GM20000 (cell line): ENCODE measurements at places on chromosomes 16 and 17.

GRCh38 chr16:79013930-79014660 lies 586.4 kb downstream of the MAF start:
- no peak for DNase-seq

DNA sequence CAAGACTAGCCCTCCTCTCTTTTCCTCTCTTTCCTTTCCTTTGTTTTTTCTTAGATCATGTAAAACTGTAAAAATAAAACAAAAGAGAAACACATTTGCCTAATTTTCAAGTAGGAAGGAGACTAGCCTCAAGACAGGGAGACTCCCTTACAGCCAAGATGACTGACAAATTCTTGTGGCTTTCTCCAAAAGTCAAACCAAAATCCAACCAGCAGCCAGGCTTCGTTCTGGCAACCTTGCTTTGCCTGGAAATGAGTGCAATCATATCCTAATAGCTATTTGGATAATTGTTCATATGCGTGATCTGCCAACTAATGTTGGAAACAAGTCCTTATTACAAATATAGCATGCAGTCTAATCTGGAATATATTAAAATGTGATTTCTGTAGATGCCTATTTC lies 868.9 kb upstream of the SOX9 start:
- no peak for DNase-seq

- DNase-seq = no peak
Observed at GRCh38 chr17:77862890-77863813, 95.4 kb upstream of the TNRC6C start.

GRCh38 chr16:57781741-57782606 lies 20.3 kb downstream of the KIFC3 start:
- DNase-seq = no peak

DNA sequence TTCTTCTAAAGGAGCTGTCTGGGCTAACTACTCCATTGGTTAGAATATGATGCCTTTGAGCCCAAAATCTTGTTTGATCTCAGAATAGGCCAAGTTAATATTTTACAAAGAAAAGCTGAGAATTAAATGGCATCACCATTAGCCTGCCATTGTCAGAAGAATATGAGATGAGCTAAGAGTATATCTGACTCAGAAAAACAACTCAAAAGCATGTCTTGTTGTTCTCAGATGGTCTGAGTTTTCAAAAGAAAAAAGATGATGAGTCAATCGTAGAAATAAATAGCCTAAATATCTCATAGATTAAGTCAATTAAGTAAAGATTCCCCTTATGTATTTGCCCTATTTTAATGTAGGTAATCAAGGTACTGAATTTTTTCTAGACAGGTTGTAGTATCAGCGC lies 197.1 kb upstream of the TBX2 start:
- no peak for DNase-seq

GRCh38 chr17:79223953-79224352 lies 149.3 kb downstream of the ENGASE start:
- DNase-seq = no peak

GRCh38 chr16:27538528-27538927 lies 11.2 kb downstream of the GTF3C1 start:
- DNase-seq = no peak

- no peak for DNase-seq
Observed at GRCh38 chr16:79723583-79724168, 123.1 kb upstream of the MAF start.

DNA sequence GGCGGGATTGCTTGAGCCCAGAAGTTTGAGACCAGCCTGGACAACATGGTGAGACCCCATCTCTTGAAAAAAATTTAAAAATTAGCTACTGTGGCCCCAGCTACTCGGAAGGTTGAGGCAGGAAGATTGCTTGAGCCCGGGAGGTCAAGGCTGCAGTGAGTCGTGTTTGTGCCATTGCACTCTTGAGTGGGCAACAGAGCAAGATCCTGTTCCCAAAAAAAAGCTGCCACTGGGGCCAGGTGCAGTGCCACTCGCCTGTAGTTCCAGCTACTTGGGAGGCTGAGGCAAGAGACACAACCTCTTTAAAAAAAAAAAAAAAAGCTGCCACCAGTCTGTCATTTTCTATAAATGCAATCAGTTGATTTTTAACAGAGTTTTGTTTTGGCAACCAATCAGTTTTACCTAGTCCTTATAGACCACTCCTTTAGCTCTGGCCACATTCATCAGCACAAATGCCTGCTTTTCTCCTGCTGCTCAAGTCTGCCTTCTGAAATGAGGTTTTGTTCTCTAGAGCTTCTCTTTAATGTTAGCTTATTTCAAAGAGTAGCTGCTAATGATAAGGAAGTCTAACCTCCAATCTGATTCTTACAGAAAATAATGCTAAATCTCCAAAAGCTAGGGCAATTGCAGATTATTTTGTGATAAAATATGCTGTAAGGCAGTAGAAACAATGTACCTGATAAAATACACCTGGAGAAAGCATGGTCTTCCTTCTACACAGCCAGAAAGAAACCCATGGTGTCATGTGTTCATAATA lies 64.8 kb downstream of the TUBD1 start:
- no peak for DNase-seq

- no peak for DNase-seq
Observed at GRCh38 chr16:67814567-67814966, 7.9 kb downstream of the TSNAXIP1 start.

DNA sequence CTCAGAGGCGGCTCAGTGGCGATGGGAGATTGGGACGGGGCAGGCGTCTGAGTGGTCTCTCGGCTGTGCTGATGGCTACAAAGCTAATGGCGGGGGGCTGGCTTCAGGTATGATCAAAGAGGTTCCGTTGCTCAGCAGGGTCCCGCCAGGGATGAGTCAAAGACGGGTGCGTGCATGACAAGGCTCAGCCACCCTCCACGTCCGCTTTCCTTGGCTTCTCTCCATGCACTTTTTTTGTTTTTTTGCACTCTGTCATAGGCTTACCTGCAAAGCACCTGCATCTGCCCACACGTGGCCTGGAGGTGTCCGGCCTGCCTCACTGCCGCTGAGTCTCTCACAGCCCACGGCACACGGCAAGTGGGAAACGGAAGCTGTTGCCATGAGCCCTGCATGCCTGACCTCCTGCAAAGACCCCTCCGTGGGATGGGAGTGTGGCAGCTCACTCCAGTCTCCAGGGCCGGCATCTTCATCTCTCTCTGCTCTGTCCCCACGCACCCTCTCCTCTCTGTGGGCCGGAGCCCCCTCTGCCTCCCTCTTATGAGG lies 85.5 kb upstream of the ZNF469 start:
- no peak for DNase-seq

DNA sequence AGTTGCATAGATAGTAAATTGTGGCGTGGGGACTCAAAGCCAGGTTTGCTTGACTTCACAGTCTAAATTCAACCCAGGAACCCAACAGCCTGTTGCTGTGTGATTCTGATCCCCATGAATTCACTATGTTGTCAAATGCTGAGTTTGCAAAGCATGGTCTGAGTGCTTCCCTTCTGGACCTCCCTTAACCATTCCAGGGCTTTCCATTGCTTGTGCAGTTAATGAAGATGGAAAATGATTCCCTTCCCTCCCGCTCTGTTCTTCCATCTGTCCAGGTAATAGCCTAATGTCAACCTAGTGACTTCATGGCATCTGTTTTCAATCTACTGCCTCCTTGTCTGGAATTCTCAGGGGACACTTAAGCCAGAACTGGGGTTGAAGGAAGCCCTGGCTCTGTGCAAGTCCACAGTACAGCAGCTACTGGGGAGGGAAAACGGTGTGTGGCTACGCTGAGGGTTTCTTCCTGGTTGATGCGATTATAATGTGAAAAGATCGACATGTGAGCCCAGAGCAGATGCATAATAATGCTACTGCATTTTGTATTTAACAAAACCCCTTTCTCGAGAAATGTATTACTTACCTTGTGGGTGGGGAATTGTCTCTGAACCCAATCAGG lies 206.7 kb downstream of the CDH13 start:
- DNase-seq = no peak

DNA sequence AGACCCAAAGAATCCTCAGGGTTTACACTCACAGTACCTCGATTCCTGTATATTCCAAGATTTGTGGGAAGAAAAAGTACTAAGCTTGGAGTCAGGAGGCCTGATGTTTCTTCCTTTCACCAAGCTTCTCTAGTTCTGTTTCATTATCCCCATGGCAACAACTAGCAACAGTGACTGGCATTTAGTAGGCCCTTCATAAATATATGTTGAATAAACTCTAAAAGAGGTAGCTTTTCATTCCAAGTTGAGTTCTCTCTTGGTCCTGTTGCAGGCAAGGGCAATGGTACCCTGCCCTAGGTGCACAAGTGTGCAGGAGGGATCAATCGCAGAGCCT lies 527 bp upstream of the UBE2Z start:
- DNase-seq = no peak

DNA sequence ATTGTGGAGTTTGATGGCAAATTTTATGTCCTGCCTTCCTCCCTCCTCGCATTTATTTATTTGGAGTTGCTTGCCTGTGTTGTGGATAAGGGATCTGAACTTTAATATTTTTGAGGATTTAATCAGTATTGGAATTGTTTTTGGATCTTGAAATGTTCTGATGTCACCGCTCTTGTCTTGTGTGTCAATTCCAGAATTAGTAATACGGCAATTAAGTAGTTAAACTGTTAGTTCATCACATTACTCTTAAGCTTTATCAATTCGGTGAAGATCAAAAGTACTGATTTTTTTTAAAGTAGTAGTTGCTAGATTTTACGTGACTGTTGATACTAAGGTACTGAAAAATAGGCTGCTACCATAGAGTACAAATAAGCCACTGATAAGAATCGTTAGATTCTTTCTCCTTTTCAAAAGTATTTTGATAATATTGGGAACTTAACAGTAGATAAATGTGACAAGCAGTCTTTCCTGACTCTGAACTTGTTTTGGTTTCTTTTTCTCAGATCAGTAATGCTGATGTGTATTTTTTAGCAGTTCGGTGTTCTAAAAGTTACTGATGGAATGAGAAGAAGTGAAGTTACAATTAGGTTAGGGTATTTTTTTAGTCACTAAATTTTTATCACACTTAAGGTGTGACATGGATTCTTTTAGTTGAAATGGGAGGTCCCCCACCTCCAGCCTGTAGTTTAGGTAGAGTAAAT lies 2.0 kb downstream of the RBBP6 start:
- peak; percentile 15 for DNase-seq

- DNase-seq = peak; percentile 69
Observed at GRCh38 chr16:75550211-75550662, 5.8 kb downstream of the TMEM231 start.

- no peak for DNase-seq
Observed at GRCh38 chr17:47276444-47276843, 22.8 kb downstream of the ITGB3 start.

- no peak for DNase-seq
Observed at GRCh38 chr16:85974428-85975375, 75.7 kb downstream of the IRF8 start.

- DNase-seq = no peak
Observed at GRCh38 chr16:55700961-55701360, 45.2 kb downstream of the SLC6A2 start.

DNA sequence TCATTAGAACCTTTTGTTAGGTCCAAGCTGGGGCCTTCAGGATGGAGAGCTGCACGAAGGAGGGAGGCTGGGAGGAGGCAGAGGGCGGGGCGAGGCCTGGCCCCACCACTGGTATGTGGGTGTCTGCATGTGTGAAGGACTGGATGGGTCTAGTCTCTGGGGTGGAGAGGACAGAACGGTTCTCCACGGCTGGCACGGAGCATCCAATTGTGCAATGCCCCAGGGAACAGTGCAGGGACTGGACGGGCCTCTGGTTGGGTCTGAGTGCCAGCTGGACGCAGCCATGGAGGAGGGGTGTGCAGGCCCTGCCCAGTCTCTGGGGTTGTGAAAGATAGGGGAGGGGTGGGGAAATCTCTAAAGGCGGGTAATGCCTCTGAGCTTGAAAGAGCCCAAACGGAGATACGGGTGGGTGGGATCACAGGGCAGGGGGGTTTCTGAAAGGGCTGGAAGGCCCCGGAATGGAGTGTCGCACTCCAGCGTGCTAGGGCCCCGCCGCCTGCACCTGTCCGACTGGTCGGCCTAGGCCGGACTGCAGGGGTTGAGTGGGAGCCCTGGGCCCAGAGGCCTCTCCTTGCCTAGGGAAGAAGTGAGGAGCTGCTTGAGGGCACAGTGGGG lies 1.6 kb downstream of the PPL start:
- no peak for DNase-seq

- DNase-seq = no peak
Observed at GRCh38 chr17:74935585-74936469, at the start of gene OTOP3. Gene OTOP3 (plus strand): TSS chr17:74935898. CDS start chr17:74935922, 24 bp downstream.

DNA sequence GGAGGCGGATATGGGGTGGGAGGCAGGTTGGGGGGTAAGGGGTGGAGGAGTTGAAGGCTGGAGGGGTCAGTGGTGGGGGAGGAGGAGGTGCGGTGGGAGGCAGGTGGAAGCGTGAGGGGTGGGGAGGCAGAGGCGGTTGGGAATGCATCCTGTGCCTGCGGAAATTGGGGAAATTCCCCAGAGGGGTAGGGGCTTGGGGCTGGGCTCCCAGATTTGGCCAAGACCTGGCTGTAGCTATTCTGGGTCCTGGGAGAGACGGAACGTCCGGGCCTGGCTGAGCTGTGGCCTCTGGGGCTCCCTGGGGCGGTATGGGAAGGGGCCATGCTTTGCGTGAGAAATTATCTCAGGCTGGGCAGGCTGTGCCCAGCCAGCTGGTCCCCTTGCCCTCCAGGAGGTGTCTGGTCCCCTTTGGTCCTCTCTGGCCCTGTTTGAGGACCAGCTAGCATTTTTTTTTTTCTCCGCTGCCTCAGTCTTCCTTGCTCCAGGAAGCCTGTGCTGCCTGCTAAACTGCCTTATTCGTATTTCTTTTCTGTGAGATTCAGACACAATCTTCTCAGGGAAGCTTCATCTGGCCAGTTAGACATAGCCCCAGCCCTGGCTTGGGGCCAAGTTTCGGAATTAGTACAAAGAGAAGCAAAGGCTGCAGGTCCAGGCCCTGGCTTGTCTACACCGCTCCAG lies 7.3 kb upstream of the TRPV2 start:
- peak; percentile 83 for DNase-seq

DNA sequence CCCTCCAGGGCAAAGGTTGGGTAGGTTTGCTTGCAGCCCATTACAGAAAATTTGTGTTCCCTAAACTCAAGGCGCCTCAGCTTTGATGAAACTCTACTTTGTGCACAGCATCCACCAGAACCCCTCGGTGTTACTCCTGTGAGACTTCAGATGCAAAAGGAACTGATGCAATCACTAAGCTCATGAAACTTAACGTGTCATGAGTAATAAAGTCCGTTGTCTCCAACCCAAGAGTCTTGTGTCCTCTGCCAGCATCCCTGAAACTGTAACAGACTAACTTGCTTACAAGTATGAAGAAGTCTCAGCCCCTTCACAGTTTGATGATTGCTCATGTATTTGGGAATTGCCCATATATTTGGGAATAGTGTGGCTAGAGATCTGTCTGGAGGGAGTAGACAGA lies 74.8 kb upstream of the MARCHF10 start:
- no peak for DNase-seq
